Stimulated activated CD8-positive, alpha-beta memory T cell treated with anti-CD3 and anti-CD28 coated beads, Interleukin-7, amount 100 ng/mL, for 48 hours (primary cell): ENCODE measurements at places on chromosomes 2 and 18.

DNA sequence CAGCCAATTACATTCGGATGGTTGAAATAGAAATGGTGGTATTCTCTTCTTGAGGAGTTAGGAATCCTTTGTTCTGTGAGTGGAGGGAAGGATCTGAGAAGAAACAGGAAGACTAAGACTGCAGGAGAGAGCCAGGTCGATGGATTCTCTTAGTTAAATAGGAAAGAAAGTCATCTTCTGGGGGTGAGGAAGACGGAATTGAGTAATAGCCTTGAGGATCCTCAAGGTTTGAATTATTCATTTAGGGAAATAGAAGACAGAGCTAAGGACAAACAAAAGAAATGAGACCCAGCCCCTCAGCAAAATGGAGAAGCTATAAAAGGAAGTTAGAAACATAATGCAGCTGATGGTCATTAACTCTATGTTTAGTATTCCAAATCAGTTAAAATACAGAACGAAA lies 1.8 kb downstream of the LAPTM4A start:
- no peak for DNase-seq

GRCh38 chr2:241770185-241770935 lies 6.3 kb upstream of the GAL3ST2 start:
- DNase-seq = no peak

DNA sequence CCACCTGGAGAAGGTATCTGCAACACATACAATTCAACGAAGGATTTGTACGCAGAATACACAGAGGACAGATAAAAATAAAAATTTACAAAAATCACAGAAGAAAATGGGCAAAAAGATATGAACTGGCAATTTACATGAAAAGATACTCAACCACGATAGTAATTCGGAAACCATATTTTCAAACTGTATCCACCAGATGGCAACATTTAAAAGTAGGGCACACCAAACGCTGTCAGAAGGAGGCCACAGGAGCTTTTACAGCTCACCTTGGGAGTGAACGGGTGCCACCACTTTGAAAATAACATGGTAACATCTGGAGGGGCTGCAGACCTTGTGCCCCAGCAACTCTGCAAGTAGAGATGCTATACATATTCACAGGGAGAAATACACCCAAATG lies 9.8 kb downstream of the KIF1A start:
- DNase-seq = no peak

- no peak for DNase-seq
These were observed 45.1 kb downstream of the CELF4 start for GRCh38 chr18:37520508-37520907.

GRCh38 chr2:144826105-144826504 lies 306.2 kb upstream of the ZEB2 start:
- no peak for DNase-seq

DNA sequence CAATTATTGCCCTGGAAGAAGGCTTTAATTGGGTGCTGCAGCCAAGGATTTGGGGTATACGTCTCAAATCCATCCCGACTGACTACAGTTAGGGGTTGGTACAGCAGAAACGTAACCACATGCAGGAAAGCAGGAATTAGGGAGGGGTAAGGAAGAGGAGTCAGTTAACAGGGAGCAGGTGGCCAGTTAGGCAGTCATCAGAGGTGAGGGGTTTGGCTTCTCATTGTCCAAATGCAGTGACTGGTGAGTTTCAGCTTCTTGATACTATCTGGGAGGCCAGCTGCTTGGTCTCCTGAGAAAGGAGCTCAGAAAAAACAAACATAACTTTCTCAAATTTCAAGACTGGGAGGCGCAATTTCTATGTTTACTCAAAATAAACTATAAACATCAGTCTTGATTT lies 38.8 kb upstream of the UBE2F start:
- no peak for DNase-seq

GRCh38 chr2:95346231-95346737 lies 49.1 kb downstream of the KCNIP3 start:
- peak; percentile 8 for DNase-seq

DNA sequence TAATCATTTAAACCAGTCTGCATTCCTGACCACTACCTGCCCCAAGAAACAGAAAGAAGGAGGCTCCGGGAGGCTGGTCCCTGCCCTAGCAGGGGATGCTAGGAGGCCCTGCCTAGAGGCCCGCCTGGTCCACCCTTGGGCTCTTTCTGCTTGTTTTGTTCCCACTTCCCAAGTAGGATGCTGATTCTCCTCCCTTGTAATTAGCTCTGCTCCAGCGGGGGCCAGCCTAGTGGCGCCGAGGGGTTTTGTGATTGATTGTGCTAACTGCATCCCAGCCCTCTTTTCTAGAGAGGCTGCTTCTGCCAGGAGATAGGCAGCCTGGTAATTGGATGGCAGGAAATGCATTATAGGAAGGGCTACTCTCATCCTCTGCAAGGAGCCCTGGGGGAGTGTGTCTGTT lies 220.0 kb downstream of the LOXHD1 start:
- no peak for DNase-seq

- DNase-seq = no peak
These were observed 48.0 kb downstream of the GBX2 start for GRCh38 chr2:236120141-236120601.
